ENCODE measurements at places on chromosomes 3 and 15.

GRCh38 chr15:83559310-83559966 is 94.5 kb upstream of the ADAMTSL3 start:
- DNase-seq: peak; percentile 62

DNA sequence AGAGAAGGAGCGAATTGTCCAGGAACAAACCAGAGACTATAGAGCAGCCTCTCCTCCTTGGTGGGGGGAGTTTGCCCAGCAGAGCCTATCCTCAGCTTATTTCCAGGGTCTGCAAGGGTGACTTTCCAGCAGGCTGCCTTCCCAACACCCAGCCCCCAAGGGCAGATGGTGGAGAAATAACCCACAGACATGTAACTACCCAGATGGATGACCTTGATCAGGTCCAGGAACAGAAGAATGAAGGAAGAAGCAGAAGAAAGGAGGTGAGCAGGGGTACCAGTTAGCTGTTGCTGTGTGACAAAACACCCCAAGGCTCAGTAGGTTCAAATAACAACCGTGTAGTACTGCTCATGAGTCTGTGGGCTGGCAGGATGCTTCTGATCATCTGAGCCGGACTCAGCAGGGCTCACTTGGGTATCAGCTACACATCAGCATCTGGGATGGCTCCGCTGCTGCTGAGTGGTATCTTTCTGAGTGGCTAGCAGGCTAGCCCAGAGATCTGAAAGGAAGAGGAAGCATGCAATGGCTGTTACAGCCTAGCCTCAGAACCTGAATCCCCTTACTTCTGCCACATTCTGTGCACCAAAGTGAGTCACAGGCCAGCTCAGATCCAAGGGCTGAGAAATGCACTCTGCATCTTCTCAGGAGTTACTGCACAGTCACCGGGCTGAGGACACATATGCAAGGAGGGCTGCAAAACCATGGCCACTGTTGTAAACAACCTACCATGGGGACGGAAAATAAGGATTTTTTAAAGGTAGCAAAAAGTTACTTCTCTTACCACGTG is 22.2 kb upstream of the TXNRD3 start:
- no peak for DNase-seq

- DNase-seq: peak; percentile 49
These were observed 24.9 kb upstream of the GATM start for GRCh38 chr15:45402955-45403877.

GRCh38 chr3:69294014-69294766 is 91.7 kb downstream of the FRMD4B start:
- peak; percentile 70 for DNase-seq

- no peak for DNase-seq
These were observed 18.0 kb downstream of the SCG5 start for GRCh38 chr15:32659340-32660155.

DNA sequence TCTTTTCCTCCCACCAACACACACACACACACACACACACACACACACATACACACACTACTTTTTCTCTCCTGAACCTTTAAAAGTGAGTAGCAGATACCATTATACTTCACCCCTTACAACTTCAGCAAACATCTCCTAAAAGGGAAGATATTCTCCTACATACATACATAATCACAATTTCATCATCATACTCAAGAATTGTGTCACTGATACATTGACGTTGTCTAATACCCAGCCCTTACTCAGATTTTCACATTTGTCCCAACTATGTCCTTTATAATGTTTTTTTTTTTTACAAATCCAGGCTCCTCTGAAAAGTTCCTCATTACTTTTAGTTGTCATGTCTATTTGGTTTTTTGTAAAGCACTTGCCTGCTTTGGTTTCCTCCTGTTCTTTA is 18.5 kb downstream of the ABHD6 start:
- DNase-seq: no peak

DNA sequence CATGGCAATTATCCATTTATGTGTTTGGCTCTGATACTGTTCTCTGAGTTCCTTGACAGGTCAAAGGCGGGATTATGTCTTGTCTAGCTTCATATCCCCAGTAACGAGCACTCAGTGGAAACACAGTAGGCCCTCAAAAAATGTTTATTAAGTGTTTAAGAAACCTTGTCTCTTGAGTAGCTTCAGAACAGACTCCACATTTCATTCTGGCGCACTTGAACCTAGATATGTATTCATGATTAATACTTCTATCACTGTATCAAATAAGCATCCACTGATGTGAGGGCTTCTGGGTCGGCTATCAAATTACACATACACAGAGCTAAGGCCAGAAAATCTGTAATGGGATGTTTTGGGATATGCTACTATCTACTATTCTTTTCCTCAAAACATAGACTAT is 4.6 kb downstream of the CBLB start:
- DNase-seq: no peak

GRCh38 chr15:41160639-41161315 is 44.7 kb upstream of the INO80 start:
- DNase-seq: no peak

- no peak for DNase-seq
These were observed 13.7 kb upstream of the SEMA3B start for GRCh38 chr3:50255251-50255615.

Measured in ELF-1 (cell line).